ENCODE measurements at places on chromosomes 13 and 19.

DNA sequence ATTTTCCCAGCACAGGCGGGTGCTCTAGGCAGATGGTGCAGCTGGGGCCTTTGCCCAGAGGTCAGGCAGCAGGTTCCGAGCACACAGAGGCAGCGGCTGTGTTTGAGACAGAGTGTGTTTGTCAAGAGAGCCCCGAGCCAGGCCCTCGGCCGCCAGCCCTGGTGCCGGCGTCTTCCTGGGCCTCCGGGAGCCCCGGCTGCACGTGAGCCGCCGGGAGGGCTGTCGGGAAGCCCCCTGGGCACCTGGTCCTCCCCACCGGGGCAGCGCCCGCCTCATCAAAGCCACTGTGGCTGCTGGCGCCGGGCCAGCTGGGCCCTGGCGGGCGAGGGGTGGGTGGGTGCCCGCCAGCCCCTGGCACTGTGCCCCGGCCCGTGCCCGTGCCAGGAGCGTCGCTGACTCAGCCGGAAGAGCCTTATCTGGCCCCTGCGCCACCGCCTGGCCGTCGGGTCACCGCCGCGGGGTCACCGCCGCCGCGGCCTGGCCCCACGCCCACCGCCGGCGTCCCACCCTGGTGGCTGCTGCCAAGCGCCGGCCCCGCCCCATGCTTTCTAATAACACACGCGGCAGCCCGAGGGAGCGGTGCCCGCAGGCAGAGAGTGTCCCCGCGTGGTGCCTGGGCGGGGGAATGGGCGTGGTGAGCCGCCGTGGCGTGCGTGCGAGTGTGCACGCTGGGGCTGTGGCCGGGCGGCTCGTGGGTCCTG is 14.9 kb downstream of the ARID3A start:
- peak; percentile 81 for DNase-seq

DNA sequence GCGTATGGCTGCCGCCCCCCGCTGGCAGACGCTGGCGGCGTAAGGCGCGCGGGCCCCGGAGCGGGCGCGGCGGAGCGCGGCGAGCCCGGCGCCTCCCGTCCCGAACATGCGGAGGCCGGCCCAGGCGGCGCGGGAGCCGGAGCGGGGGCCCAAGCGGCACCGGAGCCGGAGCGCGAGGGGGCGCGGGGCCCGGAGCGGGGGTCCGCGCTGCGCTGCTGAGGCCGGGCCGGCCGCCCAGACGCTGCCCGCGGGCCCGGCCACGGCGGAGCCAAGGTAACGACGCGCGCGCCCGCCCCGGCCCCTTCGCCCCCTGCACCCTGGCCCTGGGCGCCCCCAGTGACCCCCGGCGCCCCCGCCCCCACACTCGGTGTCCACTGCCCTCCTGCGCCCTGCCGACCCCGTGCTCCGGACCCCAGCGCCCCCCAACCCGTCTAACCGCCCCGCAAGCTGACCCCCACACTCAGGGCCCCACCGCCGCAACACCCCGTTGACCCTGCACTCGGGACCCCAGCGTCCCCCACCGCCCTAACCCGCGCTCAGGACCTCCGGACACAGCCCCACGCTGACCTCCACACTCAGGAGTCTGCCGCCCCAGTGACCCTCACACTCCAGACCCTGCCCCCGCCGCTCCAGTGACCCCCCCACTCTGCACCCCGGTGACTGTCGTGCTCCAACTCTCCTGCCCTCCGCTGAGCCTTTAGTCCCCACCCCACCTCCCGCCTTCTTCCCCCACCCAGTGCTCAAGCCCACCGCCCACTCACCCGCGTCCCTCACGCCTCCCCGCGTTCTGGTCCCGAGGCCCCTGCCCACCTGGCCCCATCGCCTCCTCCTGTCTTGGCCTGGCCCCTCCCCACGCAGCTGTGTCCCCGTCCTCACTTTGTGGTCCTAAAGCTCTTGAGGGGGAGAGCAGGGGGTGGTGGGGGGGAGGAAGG is at the start of gene CSNK1G2:
Gene CSNK1G2, plus strand, starts transcription at position 27 of the 932 bp plus-strand sequence. CDS start 28,601 bp downstream, outside the sequence.
- no peak for DNase-seq

DNA sequence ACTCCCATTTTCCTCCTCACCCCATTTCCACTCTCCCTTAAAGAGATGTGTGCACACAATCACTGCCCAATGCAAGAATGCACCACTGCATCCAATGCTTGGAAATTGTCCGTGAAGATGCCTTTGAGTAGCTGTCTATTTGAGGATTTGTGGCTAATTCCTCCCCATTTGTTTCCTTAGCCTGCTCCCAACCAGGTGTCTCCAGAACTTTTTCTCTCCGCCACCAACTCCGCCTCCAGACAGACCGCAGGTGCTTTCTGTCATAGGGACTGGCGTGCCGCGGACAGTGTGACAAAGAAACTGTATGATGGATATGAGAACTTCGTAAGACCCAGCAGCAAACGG is 461 bp upstream of the TM9SF2 start:
- DNase-seq: no peak

GRCh38 chr19:29587518-29587986 is 18.5 kb upstream of the POP4 start:
- DNase-seq: peak; percentile 44

GRCh38 chr19:36488846-36489117 is 579 bp downstream of the ZNF566 start:
- DNase-seq: peak; percentile 52

DNA sequence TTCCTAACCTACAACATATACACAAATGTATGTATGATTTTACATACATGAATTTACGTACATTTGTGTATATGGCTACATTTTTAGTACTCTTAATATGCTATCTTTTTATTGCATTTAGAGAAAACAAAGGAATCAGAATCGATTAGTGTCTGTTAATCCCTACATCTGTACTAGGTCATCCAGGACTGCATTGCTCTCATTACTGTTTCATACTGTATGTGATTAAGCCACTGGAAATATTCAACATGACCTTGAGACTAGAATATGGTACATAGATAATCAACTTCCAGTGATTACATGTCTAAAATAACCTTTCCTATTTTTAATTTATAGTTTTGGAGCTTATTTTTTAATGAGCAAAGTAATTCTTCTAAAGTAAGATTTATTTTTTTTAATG is 5.3 kb upstream of the MAB21L1 start:
- DNase-seq: no peak

DNA sequence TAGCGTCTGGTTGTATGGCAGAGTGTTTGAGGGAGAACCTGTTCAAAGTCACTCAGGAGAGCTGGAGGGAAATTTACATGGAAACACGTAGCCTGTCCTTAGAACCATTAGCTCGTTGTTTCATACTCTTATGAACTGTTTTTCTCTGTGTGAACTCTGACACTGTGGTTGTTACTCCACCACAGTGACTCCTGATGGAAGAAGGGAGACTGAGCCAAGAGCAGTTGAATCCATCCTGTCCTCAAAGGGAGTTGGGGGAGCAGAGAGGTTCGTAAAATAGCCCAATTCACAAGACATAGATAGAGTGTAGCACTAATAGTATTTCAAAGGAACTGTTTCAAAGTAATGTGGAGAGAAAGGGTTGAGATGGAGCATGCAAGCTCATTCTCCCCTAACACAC is 964.8 kb downstream of the PCDH9 start:
- no peak for DNase-seq

DNA sequence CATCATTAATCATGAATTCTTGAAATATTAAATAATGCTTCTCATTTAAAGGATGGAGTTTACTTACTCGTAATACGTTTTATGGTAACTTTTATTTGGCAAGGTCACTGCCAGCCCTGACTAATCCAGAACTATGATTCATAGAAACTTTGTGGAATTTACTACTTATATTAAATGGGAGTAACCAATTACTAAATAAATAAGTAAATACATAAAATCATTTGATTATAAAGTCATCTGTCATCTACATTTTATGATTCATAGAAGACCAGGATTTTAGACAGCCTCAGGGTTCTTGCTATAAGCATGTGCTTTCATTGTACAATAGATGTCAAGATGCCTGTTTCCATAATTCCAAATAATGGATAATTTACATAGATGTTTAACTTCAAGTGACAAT is 611.1 kb downstream of the TBC1D4 start:
- no peak for DNase-seq

DNA sequence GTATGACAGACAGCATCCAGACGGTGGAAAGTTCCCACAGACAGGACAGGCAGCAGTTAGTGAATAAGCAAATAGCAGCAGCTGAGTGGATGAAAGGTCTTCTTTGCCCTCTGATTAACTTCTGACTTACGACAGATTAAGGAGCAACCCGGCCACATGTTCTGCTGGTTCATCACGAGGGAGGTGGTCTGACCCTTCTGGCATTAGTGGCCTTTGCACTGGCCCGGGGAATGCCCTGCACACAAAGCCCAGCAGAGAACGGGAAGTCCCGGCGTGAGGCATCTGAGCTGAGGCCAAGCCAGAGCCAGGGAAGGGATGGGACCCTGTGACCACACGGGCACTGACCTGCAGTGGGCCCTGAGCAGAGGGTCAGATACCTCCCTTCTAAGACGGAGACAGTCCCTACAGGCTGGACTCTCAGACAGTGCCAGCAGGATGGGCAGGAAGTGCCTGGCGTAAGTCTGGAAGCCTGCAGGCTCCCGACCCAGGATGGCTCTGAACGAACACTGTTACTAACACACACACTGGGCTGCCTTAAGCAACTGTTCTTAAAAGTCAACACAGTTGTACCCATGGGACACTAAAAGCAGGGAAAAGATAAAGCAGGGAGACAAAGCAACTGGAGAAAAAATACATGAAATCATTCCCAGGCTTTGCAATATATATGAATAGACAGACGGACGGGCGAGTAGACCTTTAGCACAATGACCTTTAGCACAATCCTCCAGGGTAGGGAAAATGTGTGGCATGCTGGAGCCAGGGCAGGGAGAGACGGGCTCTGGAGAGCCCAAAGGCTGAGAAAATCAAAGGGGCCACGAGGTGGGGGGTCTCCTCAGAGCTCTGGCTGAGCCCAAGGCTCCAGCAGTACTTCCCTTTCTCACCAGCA is 6.3 kb downstream of the C19orf12 start:
- no peak for DNase-seq

- DNase-seq: peak; percentile 90
Measured at GRCh38 chr19:48255376-48256303, at the start of gene CARD8. Gene CARD8, minus strand, starts transcription at chr19:48255912. Its CDS starts 14,892 bp downstream, at chr19:48241020.

GRCh38 chr13:50529154-50529882 is 314.2 kb downstream of the DLEU7 start:
- DNase-seq: no peak

DNA sequence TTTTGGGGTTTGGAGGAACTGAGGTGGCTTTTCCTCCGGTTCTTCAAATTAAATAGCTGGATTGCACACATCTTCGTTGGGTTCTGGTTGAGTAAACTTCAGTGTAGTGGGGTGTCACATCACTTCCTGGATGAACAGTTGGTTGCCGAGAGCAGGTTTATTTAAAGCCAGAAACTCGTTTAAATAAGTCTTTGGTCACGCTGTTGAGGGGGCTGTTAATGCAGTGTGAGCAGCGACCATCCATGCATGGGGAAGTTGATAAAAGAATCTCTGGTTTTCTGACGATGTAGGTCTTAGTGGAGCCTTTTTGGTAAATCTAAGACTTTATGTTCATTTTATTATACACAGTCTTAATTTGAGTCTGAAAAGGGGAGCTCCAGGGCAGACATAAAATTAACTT is 351.2 kb upstream of the ARGLU1 start:
- no peak for DNase-seq

GRCh38 chr19:42380155-42380554 is 9.9 kb downstream of the CNFN start:
- no peak for DNase-seq

- no peak for DNase-seq
Measured at GRCh38 chr13:101941095-101941783, 460.6 kb downstream of the FGF14 start.

DNA sequence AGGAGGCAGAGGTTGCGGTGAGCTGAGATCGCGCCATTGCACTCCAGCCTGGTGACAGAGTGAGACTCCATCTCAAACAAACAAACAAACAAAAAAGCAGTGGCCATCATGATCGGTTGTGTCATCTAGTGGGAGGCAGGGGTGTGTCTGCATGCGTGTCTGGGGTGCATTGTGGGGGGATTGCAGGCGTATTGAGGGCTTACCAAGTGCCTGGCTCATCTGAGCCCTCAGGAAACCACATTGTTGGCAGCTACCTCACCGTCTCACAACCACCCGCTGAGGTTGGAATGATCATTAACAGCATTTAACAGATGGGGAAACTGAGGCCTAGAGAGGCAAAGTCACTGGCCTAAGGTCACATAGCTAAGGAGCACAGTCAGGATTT is 30.5 kb downstream of the NFIC start:
- DNase-seq: no peak

GRCh38 chr19:48966541-48967345 is 1.6 kb downstream of the FTL start:
- no peak for DNase-seq

DNA sequence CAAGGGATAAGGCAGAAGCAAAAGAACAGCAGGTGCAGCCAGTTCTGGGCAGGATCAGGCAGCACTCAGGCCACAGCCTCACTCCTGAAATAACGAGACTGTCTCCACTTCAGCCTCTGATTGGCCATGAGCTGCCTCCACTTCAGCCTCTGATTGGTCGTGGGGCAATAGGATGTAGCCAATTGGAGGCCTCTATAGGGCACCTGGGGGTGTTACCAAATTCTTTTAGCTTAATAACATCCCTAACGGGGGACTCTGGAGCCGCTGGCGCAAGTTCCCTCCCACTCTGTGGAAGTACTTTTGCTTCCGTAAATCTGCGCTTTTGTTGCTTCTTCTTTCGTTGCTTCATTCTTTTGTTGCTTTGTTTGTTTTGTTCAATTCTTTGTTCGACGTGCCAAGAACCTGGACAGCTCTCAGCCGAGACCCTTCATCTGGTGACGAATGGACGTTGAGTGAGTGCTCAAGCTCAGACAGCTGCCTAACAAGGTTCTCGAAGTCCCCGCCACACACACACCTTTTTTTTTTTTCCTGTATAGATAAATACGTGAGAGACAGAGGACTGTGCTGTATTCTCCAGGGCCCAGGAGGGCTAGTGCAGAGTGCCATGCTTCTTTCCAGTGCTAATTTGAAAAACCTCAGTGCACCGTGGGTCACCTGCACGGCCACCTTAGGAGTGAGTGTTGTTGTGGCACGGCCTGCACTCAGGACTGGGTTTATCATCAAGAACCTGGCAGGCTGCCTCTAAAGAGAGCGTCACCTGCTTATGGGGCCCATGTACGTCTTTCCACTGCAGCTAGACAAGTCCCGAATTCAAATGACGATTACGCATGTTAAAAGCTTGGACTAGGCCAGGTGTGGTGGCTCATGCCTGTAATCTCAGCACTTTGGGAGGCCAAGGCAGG is 32.0 kb upstream of the TUBGCP3 start:
- no peak for DNase-seq

DNA sequence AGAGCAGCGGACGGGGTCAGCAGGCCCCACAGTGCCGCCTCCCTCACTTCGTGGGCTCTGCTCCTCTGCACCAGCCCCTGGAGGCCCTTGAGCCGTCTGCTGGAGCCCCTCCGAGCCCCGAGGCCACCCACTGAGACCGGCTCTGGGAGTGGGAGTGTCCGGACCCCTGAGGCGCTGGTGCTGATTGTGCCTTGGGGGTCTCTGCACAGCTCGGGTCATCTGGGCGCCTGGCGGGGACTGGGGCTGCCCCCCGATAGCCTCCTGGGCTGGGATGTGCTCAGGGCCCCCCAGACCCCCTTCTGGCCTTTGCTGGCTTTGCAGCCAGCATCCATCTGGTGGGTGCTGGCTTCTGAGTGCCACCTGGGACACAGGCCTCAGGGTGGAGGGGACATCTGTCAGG is 15.4 kb downstream of the CBARP start:
- DNase-seq: no peak

- DNase-seq: no peak
Measured at GRCh38 chr13:60170414-60170813, 6.7 kb upstream of the DIAPH3 start.

GRCh38 chr13:100872761-100873160 is 198.2 kb upstream of the TMTC4 start:
- no peak for DNase-seq

Data from CD4-positive, alpha-beta T cell treated with Interleukin-4 for 1 hour (primary cell).